ENCODE measurements at places on chromosomes 7 and 10. TPM values are rescaled to one million over a fixed set of nuclear protein-coding genes. Genes with fewer than 3 reads are reported as not detected.

Gene PILRA
- total RNA-seq = 0.92 TPM

DNA sequence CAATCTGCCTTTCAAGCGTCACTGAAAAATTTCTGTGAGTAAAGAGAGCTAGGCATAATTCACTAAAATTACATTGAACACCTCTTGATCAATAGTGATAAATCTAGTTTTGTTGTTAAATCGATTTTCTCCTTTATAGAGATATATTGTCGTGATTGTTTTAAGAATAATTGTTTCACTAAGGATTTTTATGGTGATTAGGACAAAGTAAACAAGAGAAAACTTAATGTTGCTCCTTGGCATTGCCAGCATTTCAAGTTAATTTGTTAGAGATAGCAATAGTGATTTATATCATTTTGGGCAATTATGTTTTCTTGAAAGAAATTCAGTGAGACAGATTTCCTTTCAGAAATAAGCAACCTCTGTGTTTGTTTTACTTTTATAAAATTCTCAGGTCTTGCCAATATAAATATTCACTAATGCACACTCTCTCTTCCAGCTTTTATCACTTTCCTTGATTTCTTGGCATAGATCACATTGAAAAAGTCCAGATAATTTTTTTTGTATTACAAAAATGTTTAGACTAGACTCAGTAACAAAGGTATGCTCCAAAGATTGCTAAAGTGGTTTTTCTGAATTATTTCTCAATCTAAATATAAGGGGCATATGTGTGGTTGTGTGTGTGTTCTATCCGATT is 538.7 kb downstream of the TFEC start:
- DNase-seq = no peak

GRCh38 chr10:43365001-43365400 is 6.4 kb upstream of the FXYD4 start:
- no peak for DNase-seq

- DNase-seq = no peak
Observed at GRCh38 chr10:21746118-21746517, 212.1 kb downstream of the MLLT10 start.

GRCh38 chr10:122981066-122981464 is 864 bp downstream of the PSTK start:
- DNase-seq = peak; percentile 35

DNA sequence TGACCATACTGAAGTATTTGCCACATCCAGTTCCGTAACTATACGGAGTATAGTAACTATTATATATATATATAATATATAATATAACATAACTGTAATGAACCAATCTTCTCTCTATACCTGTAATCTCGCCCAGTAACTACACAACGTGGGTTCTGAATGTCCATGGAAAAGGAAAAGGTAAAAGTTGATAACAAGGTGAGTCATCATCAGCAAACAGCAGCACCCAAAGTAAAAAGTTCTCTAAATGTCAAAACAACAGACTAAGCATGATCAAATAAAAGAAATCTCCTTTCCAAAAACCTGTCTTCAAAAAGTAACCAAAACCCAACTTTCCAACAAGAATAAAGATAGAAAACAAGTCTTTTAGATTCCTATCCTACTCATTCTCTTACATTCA is 42.8 kb downstream of the ELAPOR2 start:
- peak; percentile 44 for DNase-seq

Gene LRRC17
- total RNA-seq = not detected

- DNase-seq = no peak
Observed at GRCh38 chr7:50908628-50909290, 126.1 kb upstream of the GRB10 start.

GRCh38 chr7:27901028-27901760 is 161.2 kb downstream of the TAX1BP1 start:
- peak; percentile 28 for DNase-seq

DNA sequence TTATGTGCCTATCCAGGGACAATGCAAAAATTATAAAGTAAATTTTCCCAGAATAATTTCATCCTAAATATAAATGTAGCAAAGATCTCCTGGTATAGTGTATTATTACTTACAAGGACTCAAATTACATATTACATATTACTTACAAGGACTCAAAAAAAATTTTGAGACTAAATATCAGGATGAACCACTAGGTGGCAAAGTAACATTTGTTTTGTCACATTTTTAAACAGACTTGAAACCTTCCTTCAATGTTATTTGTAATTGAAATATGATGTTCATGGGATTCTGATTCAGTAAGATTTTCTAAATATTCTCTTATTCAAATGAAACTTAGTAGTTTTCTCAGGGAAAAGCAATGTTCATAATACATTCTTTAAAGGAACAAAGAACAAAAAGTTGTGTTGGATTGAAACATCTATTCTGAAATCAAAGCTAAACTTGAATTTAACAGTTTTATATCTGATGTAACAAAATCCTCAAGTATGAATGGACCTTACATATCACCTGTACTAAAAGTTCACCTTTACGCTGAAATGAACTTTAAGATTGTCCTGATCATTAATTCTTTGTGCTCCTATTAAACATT is 74.3 kb upstream of the GNAI1 start:
- DNase-seq = peak; percentile 80

GRCh38 chr10:33129996-33130386 is 172.0 kb upstream of the ITGB1 start:
- DNase-seq = no peak

DNA sequence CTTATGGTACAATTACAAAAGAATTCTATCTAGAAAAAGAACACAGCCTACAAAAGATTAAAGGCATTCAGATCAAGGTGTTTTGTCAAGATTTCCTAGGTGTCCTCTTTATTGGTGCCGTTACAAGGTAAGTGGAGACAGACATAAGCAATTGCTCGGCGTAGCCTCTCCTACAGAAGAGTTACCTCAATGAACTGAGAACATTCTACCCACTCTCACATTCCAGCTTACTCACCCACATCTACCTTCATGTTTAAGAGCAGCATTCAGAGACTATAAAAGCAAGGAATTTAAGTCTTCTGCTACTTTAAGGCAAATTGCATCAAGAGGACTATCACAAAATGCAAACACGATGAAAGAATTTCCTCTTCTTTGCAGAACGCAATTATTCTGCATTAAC is 29.5 kb downstream of the MPP7 start:
- no peak for DNase-seq

Gene OR2A7
- total RNA-seq = 0.69 TPM

Gene OR2A1
- not detected for total RNA-seq

- peak; percentile 31 for DNase-seq
Observed at GRCh38 chr7:112282476-112283188, 76.1 kb downstream of the ZNF277 start.

Gene GSTO2
- 13.8 TPM for total RNA-seq

DNA sequence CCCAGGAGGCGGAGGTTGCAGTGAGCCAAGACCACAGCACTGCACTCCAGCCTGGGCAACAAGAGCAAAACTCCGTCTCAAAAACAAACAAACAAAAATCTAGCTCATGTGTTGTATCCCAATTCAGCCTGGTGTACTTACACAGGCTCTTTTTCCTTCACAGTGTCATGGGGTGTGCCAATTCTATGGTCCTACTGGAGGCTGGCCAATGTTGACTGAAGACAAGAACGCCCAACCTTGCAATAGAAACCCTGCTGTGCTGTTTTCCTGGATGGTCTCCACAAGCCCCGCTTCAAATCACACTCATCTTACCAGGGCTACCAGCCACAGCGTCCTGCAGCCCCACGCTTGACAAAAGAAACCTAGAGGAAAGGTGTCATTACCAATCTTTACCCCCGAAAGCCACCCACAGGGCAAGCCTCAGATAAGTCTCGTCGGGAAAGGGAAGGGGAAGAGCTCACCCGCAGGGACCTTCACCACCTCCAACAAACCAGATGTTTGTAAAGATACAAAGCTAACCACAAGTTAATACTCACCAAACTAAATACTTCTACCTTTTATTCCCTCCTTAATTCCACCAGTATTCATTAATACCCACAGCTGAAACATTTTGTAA is 64.8 kb downstream of the TNS3 start:
- DNase-seq = no peak

- no peak for DNase-seq
Observed at GRCh38 chr7:101664436-101664835, 35.3 kb upstream of the MYL10 start.

Gene PTN
- total RNA-seq = 0.07 TPM

GRCh38 chr10:131586958-131587357 is 275.4 kb upstream of the TCERG1L start:
- DNase-seq = no peak

DNA sequence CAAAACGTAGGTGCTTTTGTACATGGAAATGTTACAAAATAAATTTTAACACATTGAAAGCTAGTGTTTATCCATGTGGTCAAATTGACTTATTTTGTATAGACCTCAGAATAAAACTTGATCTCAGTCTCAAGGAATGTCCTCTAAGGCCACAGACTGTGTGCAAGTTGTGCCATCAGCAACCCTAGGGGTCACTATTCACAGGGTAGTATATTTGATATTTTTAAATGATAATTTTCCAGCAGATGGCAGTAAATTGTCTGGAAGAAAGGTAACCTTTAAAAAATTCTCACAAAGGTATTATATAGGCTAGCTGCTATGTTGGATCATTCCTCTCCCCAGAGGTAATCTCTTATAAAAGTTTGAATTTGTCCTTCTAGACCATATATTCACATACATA is 12.9 kb upstream of the SNX10 start:
- DNase-seq = peak; percentile 65

Gene HABP2
- total RNA-seq = not detected

Gene C10orf95
- total RNA-seq = 1.6 TPM

All from PC-3 (cell line).